NCI-H1105 (cell line): ENCODE measurements at places on chromosomes 7 and 10.

GRCh38 chr7:23353172-23353571 lies 54.0 kb downstream of the MALSU1 start:
- DNase-seq: no peak

DNA sequence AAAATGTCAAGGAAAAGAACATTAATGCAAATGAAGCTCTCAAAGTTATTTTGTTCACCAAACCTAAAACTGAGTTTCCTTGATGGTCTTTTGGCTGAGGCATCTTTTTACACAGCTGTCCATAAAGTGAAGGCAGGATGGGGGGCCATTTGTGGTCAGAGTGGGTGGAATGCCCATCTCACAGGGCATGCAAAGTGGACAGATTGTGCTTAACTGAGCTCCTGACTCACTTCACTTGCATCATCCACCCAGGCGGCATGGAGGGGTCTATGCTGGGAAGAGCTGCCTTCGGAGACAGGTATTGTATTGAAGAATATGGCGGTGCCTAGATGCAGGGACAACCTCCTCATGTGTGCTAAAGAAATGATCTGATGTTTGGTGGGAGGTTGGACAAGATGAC lies 905.3 kb downstream of the KCNMA1 start:
- DNase-seq: no peak

- no peak for DNase-seq
These were observed 124.9 kb downstream of the CCSER2 start for GRCh38 chr10:84453303-84453702.

DNA sequence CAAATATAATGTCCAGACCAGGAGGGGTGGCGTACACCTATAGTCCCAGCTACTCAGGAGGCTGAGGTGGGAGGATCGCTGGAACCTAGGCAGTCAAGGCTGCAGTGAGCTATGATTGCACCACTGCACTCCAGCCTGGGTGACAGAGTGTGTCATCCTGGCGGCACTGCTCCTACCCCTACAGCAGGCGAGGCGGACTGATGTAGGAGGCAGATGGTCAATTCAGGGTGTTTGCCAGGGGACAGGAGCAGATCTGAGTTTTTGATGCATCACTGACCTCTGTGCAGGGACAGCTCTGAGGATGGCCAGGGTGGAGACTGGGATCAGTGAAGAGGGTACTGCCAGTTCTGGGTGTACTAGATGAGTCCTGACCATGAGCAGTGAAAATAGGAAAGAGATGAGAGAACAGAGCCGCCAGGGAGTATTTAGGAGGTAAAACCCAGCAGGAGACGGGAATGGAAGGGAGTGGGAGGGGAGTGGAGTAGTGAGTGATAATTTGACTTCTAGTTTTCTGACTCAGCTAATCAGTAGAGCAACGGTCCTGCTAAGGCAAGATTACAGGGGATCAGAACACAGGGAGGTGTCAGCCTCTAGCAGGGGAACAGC lies 75.3 kb downstream of the HIP1 start:
- no peak for DNase-seq

- peak; percentile 39 for DNase-seq
These were observed 2.7 kb upstream of the PDGFA start for GRCh38 chr7:522071-522950.

GRCh38 chr7:157923903-157924630 lies 587.3 kb downstream of the DNAJB6 start:
- DNase-seq: no peak

GRCh38 chr7:51340029-51340838 lies 23.6 kb upstream of the COBL start:
- DNase-seq: no peak

DNA sequence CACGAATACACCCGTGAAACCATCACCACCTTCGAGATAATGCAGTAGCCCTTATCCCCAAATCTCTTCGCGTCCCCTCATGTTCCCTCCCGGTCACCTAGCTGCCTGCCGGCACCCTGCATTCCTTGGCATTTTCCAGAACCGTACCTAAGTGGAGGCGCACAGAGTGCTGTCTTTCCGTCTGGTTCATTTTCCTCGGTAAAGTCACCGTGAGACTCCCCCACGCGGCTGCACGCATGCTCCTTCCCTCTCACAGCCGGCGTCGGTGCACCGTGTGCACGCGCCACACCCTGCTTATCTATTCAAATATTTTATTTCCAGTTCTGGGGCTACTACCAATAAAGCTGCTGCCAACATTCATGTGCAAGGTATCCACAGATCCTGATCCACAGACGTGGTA lies 65.5 kb upstream of the NKX6-2 start:
- no peak for DNase-seq

DNA sequence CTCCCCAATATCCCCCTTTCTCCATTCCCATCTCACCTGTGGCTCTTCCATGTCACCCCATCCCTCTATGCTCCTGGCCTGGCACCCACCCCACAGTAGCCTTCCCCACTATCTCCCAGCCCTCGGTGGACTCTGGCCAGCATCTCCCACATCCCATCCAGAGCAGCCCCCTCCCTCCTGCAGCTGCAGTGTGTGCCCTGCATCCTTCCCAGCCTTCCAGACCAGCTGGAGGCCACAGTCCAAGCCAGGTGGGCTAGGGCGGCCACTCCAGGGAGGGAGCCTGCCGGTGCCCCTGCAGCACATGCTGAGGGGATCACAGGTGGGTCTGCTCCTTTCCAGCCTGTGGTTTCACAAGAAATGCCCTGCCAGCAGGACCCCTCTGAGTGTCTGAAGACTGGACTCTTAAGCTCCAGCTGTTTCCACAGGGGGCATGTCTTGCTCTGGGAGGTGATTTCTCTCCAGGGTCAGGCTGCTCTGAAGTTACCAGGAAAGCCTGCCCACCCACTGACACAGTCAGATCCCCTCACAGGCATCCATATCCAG lies 90.9 kb upstream of the PPIF start:
- no peak for DNase-seq

DNA sequence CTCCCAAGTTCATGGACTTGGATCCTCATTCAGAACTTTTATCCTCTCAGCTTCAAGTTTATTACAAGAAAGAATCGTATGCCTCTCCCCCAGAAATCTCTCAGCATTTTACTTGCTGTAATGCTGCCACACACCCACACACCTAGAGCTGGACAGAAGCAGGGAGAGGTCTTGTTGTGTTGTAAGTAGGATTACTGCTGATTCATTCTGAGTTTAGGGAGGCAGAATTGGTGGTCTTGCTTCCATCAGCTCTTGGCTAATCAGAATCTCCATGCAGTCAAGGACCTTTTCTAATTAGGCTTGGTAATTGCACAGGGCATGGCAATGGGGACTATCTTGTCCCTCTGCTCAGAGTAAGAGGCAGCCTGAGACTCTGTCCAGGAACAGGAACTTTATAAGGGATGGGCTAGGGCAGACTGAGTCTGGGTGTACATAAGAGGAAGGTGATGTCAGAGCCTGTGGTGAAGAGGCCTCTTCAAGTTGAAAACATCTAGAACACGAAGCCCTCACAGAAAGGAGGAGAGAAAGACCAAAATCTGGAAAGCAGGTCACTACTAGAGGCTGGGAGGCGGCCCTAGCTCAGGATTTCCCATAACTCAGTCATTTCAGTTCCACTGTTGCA lies 7.0 kb upstream of the PTPRE start:
- no peak for DNase-seq

- no peak for DNase-seq
These were observed 110.7 kb downstream of the RNF32 start for GRCh38 chr7:156751319-156751718.

- DNase-seq: no peak
These were observed 212.6 kb upstream of the FZD8 start for GRCh38 chr10:35854661-35855060.

- DNase-seq: no peak
These were observed 349.9 kb upstream of the NFE2L3 start for GRCh38 chr7:25802057-25802456.

DNA sequence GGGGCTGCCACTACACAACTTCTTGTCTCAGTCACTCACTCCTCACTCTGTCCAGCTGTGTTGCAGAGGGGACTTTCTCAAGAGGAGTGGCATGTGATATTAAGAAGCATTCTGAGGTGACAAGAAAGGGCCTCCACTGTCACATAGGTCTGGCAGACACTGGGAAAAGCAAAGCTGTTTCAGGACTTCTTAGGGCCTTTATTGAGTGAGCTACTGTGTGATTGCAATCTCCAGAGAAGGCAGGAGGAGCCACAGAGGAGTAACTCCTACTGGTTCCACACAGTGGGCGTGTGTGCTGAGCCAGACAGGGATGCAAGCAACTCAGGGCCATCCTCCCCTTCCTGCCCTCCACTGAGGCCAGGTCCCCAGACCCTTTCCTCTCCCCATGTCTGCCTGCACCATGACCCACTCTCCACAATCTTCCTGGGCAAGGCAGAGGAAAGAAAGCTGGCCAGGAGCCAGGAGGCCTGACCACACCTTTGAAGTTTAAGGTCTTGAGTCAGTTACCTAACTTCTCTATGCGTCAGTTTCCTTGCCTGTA lies 262.0 kb upstream of the ZMIZ1 start:
- DNase-seq: no peak

GRCh38 chr10:71379118-71379766 lies 17.5 kb upstream of the CDH23 start:
- no peak for DNase-seq

DNA sequence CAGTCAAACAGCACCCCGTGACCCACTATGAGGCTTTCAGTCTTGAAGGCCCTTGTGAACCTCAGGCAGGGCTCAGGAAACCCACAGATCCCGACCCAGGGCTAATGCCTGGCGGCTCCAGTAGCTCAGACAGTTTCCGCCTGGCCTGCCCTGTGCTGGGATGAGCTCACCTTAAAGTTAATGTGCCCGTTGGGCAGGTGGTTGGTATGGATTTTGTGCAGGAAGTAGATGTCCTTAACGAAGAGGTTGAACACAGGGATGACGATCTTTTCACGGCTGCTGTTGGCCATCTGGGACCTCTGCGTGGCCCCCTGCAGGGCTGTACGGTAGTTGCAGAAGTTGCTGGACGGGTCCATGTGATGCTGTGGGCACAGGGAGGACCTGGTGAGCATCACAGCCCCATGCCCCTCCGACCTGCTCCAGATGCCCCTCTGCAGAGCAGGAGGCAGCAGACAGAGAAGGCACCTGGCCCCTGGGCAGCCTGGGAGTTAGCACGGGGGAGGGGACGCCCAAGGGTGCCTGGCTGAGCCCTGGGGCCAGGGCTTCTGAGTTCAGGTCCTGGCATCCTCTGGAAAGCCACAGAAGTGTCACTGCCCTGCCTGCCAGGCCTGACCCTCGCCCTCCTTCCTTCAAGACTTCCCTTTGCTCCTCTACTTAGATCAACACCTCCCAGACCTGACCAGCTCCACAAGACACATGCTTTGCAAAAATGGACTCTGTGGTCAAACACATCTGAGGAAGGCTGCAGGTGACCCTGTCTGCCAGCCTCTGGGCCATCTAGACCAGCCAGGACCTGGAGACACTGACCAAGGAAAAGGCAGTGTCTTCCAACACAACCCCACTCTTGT lies 59.8 kb downstream of the CSGALNACT2 start:
- DNase-seq: no peak

GRCh38 chr10:50347394-50347802 lies 96.1 kb upstream of the ASAH2 start:
- DNase-seq: no peak

DNA sequence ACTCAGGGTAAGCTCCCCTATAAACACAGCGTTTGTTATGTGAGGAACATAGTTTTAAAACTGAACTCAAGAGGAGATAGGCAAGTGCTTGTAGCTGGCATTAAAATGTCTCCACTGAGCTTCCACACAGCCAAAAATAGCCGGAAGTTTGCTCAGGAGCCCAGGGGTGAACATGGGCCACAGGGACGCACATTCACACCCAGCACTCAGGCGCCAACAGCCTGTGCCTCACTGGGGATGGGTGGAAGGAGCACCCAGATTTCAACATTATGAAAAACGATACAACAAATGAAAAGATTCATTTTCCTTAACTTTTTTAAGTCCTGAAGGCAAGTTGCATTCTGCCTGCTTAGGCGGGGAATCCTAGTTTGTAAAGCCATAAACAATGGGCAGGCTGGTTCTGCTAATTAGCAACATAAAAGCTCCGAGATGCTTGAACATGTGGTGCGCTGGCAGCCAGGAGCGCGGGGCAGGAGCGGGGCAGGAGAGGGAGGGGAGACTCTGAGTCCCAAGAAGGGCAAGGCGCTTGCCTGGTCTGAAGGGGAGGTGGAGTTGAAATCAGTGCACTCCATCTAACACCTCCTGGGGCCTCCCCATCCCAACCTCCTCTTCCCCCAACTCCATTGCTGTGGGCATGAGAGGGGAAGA lies 235.9 kb downstream of the COBL start:
- DNase-seq: no peak

DNA sequence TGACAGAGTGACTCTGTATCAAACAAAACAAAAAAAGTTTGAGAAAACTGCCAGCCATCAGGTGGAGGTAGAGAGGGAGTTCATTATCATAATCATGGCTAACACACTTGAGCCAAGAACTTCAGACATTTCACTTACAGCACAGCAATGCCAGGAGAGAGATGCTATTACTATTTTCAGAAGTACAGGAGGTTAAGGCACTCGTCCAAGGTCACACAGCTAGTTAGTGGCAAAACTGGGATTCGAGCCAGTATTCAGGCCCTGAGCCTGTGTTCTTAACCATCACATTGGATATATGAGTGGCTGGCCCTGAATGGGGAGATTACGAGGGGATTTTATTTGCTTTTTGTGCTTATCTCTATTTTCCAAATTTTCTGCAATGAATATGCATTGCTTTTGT lies 24.8 kb upstream of the UNC5B start:
- no peak for DNase-seq

DNA sequence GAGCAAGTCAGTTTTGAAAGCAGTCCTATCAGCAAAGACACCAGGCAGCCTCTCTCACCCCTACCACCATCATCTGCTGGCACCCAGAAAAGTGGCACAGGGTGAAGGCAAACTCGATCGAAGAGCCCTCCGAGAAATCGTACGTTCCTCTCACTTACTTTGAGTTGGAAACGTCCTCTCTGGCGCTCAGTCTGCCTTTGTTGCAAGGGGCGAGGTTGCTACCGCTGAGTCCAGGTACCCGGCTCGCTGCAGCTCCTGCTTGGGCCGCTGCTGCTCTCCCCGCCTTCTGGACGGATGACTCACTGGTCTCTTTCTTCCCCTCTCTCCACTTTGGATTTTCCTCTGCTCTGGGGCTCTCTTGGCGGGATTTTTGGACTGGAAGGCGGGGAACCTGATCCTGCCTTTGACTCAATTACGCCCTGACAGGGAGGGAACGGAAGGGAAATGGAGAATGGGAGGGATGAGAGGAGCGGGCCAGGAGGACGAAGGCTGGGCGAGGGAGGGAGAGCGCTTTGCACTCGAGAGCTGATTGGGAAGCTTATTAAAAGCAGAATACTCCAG lies at the start of gene PTN:
PTN (minus strand) TSS at position 453 of the 561 bp plus-strand sequence. CDS start 88,760 bp downstream, outside the sequence.
- peak; percentile 64 for DNase-seq

- DNase-seq: no peak
These were observed 1.4 kb upstream of the NOS3 start for GRCh38 chr7:150989456-150989855.
